ENCODE measurements at places on chromosomes 3 and 15.

DNA sequence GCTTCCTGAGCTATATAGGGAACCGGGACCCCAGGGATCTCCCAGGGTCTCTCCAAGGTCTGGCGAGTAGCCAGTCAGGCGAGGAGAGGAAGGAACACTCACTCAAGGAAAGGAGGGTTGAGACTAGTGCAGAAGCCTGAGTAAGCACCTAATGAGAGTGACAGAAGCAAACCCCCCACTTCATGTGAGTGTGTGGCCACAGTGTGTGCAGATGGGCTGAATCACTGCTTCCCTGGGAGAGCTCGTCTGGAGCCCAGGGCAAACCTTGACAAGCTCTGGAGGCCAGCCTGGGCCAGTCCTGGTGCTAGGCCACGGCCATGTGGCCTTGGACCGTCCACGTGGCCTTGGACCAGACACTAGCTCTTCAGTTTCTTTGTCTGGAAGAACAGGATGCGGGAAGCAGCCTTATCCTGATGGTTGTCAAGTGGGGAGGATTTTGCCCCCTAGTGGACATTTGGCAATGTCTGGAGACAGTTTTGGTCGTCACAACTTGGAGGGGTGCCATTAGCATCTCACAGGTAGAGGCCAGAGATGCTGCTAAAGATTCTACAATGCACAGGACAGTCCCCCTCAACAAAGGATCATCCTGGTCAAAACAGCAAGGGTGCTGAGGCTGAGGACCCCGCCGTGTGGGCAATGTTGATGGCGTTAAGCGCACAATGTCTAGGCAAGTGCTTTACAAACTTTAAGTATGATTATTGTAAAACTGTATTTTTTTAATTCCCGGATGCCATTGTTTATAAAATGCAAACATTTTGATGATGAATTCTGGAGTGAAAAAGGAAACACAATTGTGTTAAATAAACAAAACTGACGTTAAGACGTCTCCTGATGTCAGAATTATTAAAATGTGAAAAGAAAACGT, 34.8 kb upstream of the CTSH start:
- DNase-seq, result peak; percentile 80

GRCh38 chr3:106906074-106906473, 471.2 kb upstream of the CCDC54 start:
- DNase-seq, result no peak

- DNase-seq, result no peak
These were observed 192.0 kb downstream of the UBE2E2 start for GRCh38 chr3:23395115-23395514.

GRCh38 chr3:138062626-138063025, 52.7 kb downstream of the CLDN18 start:
- DNase-seq, result no peak

GRCh38 chr3:73491287-73491662, 133.5 kb downstream of the PDZRN3 start:
- no peak for DNase-seq

DNA sequence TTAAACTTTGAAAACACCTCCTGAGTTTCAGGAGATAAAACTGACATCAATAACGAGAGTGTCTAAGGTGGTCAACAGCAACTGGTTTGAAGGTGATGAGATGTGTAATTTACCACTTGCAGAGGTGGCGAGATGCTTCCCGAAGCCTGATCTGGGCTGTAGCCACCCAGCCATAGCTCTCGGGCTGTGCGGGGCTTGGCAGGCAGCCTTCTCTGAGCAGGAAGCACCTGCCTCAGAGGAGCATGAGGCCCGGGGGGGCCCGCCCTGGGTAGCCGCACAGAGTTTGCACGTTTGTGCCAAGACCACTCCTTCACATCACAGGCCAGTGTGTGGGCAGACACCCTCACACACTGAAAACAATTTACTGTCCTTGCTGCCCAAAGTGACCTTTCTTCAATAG, 220.3 kb downstream of the CACNA2D3 start:
- no peak for DNase-seq

- no peak for DNase-seq
These were observed 104.5 kb downstream of the IL20RB start for GRCh38 chr3:137062250-137062649.

DNA sequence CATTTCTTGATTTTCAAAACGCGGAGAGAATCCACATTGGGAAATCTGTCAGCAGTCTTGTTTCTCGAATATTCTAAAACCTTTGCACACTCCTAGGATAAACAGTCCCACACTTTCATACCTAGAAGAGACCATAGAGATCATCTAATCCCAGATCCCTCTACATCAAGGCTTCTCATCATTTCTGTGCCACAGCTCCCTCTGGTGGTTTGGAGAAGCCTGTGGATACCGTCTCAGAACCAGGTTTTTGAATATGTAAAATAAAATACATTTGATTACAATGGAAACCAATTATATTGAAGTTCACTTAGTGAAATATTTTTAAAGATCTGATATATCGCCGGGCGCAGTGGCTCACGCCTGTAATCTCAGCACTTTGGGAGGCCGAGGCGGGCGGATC, 211.9 kb upstream of the GOLGA6L4 start:
- DNase-seq, result no peak

DNA sequence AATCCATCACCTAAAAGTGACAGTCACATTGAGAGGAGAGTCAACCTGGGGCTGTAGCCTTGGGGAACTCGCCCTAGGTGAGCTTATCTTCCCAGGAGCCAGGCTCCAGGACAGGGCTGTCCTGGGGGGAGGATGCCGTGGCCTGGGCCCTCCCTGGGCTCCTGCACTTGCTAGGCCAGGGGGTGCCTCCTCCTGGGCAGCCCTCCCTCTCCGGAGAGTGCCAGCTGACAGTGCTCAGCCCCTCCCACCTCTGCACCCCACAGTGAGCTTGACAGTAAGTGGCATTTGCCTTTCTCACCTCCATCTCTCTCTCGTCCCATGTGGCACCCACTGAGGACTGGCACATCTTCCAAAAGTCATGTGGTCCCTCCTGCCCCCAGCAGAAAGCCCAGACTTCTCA, 19.1 kb downstream of the UROC1 start:
- no peak for DNase-seq

GRCh38 chr3:25165306-25165705, 262.8 kb upstream of the RARB start:
- DNase-seq, result no peak

- no peak for DNase-seq
These were observed 556.7 kb downstream of the FGF12 start for GRCh38 chr3:192170659-192171058.

DNA sequence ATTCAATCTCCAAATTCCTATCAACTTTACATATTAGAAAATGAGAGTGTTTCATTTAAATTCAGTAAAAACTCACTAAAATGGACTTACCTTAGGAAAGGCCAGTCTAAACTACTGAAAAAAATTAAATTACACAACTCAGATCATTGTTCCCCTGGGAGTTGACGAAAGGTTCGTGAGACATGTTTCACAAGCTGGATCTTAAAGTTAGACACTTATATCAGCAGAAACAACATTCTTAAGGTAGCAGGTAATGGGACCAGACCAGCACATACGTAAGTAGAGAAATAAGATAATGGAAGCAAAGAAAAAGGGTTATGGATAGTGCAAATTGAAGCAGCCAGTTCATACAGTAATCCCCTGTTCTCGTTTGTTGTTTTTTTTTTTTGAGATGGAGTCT, 8.9 kb downstream of the RFX7 start:
- no peak for DNase-seq

GRCh38 chr3:50978991-50979667, 304.4 kb downstream of the DOCK3 start:
- no peak for DNase-seq

GRCh38 chr3:136250903-136251460, 842 bp downstream of the PCCB start:
- peak; percentile 38 for DNase-seq

GRCh38 chr3:14358426-14359211, 43.8 kb upstream of the SLC6A6 start:
- DNase-seq, result no peak

DNA sequence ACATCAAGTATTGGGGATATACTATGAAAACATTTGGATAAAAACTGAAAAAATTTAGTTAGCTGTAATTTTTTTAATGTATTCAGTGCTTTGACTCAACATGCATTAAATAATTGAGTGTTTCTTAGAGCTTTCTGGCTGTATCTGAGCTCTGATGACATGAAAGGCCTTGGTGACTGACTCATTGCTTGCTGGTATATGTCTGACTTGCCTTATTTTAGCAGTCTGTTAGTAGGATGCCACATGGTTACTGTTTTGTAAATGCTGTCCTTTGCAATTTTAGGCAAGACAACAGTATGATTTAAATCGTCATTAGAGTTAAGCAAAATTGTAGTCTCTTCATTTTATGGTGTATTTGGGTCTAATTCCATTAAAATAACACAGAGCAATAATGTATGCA, 199.2 kb downstream of the GHSR start:
- DNase-seq, result peak; percentile 26

DNA sequence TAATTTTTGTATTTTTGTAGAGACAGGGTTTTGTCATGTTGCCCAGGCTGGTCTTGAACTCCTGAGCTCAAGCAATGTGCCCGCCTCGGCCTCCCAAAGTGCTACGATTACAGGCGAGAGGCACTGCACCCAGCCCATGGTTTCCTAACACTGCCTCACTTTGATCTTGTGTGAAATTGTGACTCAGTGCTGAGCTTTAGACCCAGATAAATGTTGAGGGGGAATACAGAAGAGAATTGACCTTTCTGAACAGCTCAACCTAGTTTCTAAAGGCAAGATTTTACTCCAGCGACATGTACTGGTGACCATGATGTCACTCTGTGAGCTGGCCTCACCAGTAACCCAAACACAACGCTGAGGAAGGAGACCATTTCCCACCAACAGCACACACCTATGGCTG, 73.5 kb downstream of the ATP1B3 start:
- DNase-seq, result no peak

GRCh38 chr15:74025436-74025835, 30.9 kb downstream of the PML start:
- DNase-seq, result peak; percentile 72

DNA sequence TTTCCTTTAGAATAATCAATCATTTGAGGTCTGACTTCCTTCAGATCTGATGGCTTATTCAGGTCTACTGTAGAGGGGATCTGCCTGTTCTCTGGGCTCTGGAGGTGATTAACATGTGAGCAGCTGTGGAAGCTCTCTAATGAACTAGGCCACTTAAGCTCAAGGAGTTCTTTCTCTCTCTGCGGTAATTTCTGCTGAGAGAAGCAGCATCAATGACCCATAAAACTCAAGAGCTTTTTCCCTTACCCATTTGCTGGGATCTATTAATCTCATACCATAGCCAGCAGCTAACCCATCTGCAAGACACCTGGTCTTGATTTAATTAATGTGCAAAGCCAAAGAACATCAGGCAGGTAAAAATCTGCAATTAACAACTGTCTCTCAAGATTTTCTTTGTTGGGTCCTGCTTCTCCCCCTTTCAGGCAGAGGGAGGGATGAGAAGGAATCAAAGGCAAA, 73.2 kb upstream of the DLG1 start:
- no peak for DNase-seq
